ENCODE measurements at places on chromosomes 3 and 15.

DNA sequence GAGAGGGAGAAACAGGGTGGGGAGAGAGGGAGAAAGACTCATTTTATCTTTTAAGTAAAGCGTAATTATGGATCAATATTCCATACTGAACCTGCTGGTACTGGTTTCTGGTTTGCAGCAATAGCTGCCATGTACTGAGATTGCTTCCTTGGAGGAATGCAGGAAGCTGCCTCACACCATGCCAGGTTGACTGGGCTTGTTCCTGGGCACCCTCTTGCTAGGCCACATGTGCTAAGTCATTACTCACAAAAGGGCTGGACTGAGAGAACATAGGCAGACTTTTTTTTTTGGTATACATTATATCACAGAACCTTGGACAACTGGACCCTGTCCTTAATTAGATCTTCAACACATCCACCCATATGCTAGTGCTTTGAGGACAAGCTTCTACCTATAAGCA lies 193.4 kb downstream of the ZNF621 start:
- no peak for DNase-seq

DNA sequence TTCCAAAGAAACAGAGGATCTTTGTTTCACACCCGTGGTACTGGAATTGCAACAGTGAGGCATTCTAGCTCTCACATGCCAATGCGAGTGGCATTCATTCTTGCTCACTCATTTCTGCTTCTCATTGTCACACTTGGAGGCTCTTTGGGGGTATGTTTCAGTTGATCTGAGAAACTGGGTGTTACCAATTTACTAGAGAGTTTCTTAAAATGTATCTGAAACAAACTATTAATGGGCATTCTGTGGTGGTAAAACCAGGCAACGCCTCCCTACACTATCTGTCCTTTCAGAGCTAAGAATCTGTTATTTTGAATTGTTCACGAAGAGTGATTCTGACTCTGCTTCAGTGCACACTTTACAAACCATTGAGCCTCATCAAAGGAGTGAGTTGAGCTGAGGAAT lies 140.6 kb upstream of the BHLHE40 start:
- no peak for DNase-seq

DNA sequence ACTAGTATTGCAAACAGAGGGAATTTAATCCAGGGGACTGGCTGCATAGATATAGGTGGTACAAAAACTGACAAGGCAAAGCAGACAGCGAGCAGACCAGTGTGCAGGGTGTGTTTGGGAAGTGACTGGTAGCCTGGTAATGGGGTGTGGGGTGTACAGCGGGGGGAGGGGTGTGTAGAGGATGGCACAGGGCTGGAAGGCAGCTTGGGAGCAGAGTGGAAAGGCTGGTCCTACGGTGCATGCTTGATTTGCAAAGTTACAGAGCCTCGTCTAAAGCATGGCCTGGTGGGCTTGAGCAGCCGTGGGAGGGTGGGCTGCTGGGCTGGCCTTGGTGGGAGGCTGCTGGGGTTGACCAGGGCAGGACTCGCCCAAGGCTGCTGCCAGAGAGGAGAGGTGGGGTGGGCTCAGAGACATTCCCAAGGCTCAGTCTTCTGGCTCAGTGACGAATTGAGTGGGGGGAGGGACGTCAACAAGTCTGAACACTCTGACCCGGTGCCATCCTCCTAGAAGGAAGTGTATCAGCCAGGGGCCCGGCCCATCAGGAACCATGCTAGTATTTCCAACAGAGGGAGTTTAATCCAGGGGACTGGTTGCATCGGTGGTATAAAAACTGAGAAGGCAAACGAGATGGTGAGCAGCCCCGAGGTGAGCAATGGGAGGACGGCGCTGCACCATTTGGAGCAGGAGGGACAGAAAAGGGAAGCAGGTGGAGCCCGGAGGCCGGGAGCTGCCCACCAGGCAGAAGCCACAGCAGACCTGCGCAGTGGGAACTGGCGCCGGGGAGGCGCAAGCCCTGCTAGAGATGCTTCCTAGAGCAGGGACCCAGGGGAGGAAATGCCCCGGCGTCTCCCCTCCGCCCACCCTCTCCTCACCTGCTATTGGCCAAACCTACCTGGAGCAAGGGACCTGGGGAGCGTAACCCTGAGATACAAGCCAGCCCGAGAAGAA lies 29.2 kb downstream of the CPN2 start:
- DNase-seq, result no peak

DNA sequence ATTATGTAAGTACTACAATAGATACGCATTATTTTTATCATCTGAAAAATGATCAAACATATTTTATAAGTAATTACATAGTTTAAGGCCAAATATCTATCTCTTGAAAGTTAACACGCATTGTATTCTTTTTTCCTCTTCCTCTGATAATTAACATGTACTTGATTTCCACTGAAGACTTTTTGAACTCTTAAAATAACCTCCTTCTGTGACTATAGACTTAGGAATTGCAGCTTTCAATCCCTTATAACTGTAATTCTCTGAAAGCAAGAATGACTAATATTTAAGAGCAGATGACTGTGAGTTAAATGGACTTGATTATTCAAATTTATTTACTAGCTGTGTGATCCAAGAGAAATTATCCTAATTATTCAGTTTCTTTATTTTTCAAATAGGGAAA lies 730.6 kb upstream of the NECTIN3 start:
- DNase-seq, result no peak

DNA sequence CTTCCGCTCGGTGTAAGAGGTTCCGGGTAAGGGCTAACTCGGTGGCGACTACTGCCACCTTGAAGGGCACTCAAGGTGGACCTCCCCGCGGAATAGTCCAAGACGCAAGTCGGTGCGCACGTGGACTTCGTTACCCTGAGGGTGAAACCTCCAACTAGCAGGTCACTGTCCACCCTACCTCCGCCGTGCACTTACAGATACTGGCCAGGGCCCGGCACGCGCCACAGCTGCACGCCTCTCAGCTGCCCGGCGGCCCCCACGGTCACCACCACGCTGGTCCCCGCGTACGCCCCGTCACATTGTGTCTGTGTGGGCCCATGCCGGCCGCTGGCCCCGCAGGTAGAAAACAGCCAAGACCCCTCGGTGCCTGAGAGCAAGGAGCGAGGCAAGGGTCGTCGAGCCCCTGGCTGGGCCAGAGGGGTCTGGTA lies 1.1 kb downstream of the LTK start:
- no peak for DNase-seq

- DNase-seq, result no peak
Observed at GRCh38 chr3:157247391-157247790, 87.4 kb upstream of the CCNL1 start.

DNA sequence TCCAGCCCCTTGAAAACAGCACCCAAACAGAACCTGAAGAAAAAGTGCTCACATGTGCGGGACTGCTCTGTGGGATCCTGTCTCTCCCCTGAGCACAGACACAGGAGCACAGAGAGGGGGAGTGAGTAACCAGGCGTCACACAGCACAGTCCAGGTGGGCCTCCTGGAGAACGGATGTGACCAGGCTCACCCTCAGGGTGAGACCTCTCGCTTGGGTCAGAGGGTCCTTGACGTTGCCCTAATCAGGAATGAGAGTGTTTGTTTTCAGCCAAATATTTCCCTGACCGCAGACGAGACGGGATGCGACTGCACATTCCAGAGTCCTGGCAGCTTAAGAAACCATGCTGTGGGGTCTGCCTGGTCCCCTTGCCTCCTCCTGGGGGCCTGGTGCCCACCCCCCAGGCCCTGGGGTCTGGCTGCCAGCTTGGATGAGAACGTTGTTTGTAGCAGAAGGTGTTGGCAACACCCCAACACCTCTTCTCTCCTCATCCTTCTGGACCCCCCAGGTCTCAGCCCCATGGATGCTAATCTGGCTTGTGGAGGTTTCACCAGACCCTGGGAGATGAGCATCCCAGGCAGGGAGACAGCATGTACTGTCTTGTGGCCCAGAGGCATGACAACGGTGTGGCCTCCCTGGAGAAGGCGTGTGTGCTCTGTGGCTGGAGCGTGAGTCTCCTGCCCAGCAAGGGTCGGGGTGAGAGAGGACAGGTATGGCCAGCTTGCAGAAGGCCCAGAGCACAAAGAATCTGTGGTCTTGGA lies 42.1 kb upstream of the SLC6A6 start:
- no peak for DNase-seq

DNA sequence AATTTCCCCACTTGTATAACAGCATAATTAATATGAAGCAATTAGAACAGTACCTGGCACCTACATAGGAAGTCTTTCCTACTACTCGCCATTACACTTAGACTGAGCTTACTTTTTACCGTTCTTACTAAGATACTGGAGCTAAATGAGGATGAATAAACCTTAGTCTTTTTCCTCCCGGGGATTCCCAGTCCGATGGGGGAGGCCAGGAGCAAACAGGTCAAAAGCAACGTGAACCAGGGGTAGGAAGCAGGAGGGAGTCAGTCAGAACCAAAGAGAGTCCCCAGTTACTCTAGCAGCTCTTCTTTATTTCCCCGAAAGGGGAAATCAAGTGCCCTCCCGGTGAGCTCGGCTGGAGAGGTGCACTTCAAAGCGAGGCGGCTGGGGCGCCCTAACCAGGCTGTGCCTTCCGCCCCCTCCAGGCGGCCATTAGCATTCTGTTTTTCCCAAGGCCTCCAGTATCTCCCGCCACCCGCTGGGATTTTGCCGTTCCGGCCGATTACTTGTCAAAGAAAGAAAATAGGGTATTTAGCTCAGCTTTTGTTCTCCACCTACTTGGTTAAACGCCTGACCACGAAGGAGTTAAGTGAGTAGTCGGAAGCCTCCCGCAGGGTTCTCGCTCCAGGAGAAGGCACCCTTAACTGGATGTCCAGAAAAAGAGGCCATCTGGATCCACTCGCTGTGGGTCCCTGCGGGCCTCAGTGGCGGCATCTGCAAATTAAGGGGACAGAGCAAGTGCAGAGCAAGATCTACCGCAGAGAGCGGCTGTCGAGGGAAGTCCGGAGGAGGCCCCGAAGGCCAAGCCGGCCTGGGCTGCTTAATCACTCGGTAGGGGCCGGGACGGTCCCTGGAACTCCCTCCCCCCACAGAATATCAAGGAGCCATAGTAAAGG lies 6.3 kb upstream of the EOMES start:
- DNase-seq, result no peak

DNA sequence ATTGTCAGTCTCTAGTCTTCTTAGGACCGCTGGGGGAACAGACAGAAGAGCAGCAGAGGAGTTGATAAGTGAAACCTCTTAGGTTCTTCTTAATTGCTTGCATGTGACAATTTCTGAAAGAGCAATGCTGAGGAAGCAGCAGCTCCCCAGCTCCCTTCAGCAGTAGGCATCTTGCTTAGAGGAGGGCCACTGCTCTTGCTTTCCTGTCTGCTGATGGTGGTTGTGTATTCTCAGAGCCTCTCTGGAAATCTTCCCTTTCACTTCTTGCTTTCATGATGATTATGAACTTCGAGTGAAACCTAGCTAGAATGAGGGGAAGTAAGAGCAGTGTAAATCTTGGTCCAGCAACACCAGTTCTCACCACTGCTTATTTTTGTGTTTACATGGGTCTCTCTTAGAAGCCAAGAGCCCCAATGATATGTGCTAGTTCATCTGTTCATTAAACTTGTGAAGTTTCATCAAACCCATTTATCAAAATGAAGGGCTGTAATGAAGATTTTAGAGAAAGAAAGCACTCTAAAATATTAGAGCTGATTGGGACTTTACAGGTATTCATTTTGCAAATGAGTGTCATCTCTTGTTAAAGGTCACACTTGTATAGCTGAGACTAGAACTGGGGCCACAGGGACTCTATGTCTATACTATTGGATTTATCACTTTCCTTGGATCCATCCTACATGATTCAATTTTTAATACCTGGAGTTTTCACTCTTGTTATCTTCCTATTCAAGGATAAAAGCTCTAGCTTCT lies 246.7 kb downstream of the LPP start:
- DNase-seq, result no peak

DNA sequence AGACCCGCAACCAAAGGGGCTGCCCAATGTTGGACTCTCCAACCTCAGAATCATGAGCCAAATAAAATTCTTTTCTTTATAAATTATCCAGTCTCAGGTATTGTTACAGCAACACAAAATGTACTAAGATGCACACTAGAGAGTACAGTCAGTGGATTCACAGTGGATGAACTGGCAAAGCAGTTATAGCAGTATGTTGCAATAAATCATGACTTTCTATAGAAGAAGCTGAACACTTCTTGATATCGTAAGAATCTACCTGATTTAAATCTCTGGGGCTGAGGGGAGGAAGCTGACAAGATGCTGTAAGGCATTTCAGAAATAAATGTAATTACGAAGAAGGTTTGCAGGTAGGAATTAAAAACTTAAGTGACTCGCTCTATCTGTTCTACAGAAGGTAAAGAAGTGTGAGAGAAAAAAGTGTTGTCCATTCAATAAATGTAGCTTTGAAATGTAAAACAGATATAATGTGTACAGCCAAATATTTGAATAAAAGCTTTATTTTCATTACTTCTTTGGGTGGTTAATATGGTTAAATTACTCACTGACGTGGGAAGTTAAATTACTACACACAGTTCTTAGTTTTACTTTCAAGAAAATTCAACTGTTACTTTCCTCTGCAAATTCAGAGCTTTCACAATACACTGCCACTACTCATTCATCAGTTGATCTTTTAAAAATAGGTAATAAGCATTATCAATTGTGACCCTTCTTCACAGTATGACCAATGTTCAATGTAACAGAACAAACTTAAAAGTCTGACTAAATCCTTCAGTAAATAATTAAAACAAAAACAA lies 439.1 kb downstream of the SHQ1 start:
- DNase-seq, result no peak

GRCh38 chr15:81106560-81106959 lies 27.5 kb upstream of the CFAP161 start:
- DNase-seq, result peak; percentile 42

- DNase-seq, result no peak
Observed at GRCh38 chr3:123054931-123055330, 11.9 kb upstream of the PDIA5 start.

- DNase-seq, result no peak
Observed at GRCh38 chr15:62365795-62366442, 200.8 kb upstream of the C2CD4B start.

DNA sequence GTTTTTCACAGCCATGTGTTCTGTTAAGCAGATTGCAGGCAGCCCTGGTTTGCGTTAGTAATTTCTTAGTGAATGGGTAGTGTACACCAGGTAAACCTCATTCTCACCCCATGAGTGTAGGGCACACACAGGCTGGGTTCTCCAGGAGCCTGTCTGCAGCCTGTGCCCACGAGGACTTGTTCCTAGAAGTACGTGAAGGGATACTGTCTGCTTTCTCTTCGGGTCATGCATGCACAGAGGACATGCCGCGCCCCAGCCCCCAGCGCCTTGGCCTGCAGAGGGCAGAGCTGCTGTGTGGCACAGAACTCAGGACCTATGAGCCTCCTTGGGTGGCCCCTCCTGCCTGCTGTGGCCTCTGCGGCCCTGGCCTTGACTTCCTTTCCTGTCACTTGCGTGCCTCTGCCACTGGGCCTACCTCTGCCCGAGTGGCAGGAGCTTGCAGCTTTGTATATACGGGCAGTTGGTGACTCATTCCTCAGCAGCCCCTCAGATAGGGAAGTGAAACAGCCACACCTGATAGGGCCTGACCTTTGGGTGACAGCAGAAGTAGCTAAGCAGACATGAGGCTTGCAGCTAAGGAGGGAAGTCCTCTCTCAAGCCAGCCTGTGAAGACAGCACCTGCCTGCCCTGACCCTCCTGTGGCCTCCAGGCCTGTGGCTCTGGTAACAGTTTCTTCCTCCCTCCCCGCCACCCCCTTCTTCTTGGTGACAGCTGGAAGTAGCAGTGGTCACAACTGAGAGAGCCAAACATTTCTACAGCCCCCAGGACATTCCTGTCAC lies 19.5 kb downstream of the PPCDC start:
- DNase-seq, result peak; percentile 98
